H7 (cell line): ENCODE measurements at places on chromosomes 4 and X.

- DNase-seq, result no peak
Measured at GRCh38 chrX:129108936-129109335, 414.4 kb downstream of the SMARCA1 start.

DNA sequence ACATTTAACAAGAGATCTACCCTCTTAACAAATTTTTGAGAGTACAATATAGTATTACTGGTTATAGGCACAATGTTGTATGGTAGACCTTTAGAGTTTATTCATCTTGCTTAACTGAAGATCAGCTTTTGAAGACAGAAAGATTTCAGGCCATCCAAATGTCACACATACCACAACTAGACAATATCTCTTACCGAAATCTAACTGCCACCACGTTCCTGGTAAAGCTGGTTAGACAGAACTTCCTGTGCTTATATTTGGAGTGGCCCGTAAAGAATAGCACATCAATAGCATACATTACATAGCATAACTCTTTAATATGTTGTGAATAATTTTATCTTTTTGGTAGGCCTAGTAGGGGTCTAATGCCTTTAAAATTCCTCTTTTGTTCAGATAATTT, 29.8 kb upstream of the ARHGEF6 start:
- DNase-seq, result no peak

- DNase-seq, result no peak
Measured at GRCh38 chrX:148865277-148866210, 365.1 kb downstream of the AFF2 start.

DNA sequence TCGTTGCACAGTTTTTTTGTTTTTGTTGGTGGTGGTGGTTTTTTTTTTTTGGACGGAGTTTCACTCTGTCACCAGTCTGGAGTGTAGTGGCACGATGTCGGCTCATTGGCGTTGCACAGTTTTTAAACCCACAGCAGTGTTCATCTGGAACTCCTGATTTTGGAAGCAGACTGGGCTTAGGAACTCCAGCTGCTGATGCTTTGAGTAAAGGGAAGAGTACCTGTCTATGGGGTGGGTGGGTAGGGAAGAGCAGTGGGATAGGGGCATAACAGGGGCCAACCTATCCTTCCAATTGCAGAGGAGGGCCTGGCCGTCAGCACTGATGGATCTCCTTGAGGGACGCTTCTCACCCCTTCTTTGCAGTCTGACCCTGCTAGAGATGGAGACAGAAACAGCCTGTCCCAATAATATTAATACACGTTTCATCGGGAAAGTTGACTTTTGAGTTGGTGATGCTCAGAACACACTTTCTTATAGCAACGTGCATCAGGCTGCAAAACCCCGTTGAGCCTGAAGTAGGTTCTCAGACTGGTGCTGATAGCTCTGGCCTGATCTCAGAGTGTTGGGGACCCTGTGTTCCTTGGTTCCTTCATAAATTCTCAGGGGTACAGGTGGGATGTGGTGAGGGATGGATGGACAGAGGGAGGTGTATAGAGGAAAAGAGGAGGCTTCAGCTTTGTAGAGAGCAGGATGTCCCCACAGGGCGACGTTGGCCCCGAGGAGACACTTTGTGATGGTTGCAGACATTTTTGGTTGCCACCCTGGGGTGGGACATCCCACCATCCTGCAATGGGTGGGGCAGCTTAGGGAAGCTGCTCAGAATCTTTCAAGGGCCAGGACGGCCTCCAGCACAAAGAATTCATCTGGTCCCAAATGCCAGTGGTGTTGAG, 2.3 kb downstream of the CD99 start:
- no peak for DNase-seq

GRCh38 chr4:177487977-177488376, 45.7 kb upstream of the AGA start:
- DNase-seq, result no peak

DNA sequence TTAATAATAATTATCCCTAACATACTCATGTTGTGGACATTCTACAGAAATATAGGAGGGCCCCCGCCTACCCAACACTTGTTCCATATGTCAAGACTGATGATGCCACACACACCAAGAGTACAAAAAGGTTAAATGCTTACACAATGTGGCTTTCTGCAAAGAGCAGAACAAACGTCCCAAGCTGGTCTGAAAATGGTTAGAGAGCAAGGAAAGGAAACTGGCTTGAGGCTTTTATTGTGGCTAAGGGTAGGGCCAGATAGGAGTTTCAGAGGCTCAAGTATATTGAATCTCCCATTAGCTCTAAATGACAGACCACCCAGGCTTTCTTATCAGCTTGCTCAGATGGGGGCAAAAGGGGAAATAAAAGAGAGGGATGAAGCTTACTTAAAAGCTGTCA, 134.1 kb upstream of the C1QTNF7 start:
- DNase-seq, result no peak

DNA sequence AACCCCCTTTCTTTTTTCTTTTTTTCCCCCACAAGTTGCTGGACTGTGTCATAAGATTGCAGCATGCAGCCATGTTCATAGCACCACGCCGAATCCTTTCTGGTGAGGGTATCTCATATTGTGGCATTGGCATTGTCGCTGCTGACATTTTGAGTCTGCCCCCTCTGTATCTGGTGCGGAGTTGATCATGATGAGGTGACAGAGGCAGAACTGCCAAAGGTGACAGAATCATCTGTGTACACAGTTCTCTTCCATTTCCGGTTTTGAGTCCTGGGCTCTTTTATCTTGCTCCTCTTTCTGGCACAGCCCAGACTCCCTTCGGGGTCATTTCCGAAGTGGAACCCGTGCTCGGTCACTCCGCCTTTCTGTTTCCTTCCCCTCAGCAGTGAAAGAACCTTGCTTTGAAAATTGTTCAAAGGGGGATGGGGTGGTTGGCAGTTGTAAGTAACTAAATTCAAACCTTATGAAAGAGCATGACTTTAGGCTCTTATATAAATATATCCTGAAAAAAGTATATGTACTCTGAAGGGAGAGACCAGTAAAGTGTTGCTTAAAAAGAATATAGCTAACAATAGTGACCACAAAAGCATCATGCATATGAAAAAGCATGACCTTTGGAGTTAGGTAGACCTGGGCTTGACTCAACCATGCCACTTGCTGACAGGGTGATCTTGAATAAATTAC, 55.0 kb upstream of the BMP2K start:
- no peak for DNase-seq

DNA sequence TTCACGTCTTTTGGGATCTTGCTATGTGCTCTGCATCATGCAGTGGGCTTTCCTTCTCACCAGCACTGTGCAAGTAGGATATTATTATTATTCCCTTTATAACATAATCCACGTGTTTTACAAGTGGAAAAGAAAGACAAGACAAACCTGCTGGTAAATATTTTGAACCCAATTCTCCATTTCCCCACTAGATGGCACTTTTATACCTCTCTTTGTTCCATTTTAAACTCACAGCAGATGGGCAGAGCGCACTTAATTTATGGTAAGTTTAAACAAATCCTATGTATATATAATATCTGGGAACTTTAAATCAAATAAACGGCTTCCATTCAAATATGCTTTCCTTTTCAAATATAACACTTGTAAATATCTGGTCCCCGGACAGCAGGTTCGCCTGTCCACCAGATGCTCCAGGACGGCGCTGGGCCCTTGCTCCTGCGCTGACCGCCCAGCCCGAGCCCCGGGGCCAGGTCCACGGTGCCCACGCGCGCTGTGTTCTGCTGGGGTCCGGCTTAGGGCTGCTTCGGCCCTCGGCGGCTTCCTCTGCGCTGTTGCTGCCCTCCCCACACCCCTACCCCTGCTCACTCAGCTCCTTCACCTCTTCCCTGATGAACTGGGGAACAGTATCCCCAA, 31.1 kb downstream of the F11 start:
- peak; percentile 74 for DNase-seq

GRCh38 chr4:153494562-153494961, 28.4 kb downstream of the TMEM131L start:
- no peak for DNase-seq

DNA sequence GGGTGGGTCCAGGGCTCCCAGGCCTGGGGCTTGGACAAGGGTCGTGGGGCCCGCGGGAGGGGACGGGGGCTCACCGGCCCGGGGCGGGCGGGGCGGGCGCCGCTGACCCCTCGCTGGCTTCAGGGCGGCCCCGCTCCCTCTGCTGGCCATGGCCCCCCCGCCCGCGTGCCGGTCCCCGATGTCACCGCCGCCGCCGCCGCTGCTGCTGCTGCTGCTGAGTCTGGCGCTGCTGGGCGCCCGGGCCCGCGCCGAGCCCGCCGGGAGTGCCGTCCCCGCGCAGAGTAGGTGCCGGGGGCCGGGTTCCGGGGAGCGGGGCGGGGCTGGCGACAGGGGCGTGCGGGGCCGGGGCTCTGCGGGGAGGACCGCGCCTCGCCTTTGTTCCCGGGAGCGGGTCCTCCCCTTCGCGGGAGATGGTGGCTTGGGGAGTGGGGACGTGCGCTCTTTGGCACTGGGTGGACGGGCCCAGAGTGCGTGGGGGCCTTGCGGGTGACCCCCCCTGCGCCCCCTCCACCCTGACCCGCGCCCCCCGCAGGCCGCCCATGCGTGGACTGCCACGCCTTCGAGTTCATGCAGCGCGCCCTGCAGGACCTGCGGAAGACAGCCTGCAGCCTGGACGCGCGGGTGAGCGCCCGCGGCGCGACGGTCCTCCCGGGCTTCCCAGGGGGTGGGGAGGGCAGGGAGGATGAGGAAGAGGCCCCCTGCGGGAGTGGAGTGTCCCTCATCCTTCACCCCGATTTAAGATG, 16.8 kb upstream of the NAT8L start:
- peak; percentile 85 for DNase-seq

DNA sequence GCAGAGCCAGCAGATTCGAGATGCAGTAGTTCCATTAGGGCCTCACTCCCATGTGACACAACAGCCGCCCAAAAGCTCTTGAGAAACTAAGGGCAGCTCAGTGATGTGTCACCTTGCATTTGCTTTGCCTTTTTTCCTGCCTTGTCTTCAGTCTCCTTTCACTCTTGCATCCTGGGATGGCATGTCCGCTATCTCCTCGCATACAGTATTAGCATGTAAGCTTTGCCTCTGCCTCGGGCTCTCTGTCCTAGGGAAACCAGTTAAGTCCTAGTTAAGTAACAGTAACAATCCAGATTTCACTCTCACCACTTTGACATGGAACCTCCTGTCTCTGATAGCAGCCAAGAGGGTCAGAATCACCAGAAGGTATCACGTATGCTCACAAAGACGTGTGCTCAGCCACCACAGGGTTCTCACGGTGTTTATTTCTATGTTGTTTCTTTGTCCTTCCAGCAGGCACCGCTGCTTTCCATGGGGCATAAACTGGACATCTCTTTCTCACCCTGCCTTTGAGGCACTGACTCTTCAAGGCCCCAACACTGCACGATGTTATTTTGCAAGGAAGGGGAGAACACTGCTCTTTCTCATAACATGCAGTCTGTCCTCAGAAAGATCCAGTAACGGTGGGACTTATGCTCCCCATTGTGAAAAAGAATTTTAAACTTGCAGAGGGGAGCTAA, 26.7 kb upstream of the SORBS2 start:
- DNase-seq, result no peak

GRCh38 chr4:116180157-116180601, 905.2 kb downstream of the TRAM1L1 start:
- DNase-seq, result no peak

- no peak for DNase-seq
Measured at GRCh38 chr4:177275999-177276398, 33.7 kb upstream of the NEIL3 start.

- no peak for DNase-seq
Measured at GRCh38 chrX:2967584-2967983, 38.4 kb upstream of the ARSD start.

DNA sequence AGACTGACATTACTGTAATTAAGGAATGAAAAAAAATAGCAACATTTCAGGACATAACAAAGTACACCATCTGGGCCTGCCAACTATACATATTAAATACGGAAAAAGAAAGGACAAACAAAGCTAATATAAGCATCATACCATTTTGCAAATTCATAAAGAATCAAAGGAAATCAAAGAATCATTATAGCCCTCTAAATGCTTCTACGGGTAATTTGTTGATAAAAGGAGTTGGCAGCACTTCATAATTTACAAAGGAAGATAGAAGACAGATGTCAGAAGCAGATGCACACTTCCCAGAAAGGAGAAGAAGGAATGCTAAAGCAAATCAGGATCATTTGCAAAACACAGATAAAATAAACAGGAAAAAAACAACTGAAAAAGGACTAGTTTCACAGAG, 1757.3 kb downstream of the PCDH7 start:
- DNase-seq, result no peak

DNA sequence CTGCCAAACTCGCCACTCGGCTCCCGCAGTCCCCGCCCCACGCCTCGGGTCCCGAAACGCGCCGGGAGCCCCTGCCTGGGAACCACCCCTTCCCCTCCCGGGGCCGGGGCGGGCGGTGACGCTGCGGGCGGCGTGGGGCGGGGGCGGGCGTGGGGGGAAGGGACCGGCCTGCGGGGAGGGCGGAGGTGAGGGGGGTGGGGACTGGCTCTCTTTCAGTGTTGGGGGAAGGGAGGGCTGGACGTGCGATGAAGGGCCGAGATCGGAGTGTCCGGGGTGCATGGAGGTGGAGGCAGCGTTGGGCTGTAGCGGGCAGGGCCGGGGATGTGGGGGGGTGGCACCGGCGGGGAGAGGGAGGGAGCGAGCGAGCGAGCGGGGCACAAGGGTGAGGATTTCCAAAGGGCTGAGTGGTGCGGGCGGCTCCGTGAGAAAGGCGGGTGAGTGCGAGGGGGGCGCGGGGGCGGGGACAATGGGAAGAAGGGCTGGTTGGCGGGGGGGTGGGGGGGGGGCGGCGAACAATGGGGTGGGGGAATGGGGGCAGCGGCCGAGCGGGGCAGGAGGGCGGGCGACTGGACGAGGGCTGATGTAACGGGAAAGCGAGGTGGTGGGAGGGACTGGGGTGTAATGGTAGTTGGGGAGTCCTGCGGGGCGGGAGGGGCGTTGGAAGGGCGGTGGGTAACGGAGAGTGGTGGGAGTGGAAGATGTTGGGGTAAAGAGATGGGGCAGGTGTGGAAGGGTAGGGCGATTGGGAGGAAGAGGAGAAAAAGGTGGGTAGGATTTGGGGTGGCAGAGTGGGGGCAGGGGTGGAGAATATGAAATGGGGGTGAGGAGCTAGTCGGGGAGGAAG, 578 bp downstream of the DCUN1D4 start:
- DNase-seq, result peak; percentile 88

GRCh38 chr4:52684896-52685295, 25.8 kb upstream of the USP46 start:
- DNase-seq, result no peak

GRCh38 chr4:131974730-131975129, 1174.4 kb upstream of the PCDH10 start:
- no peak for DNase-seq

- no peak for DNase-seq
Measured at GRCh38 chr4:3671571-3672464, 94.4 kb upstream of the ADRA2C start.

GRCh38 chrX:126557151-126557550, 4.5 kb upstream of the DCAF12L1 start:
- DNase-seq, result no peak

- no peak for DNase-seq
Measured at GRCh38 chrX:148020329-148020728, 39.2 kb downstream of the FMR1NB start.

GRCh38 chrX:153504445-153505016, 9.8 kb downstream of the BGN start:
- DNase-seq, result no peak
